ENCODE measurements at places on chromosomes 7 and 10.
A peak's percentile ranks its signal among the peaks of the same experiment; 100 is the strongest.

DNA sequence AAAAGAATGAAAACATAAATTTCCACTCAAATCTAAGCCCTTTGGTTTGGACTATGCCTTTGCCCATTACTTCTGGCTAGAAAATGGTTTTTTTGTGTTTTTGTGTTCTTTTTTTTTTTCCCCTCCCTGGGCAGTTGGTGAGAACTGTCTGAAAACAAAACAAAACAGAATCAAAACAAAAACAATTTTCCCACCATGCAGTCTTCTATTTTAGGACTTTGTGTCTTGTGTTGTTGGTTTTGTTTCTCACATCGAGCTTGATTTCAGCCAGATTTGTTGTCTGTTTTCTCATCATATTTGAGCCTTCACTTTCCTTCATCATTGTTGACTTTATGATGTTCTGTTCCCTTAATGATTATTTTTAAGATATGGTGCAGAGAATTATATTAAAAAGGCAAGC is 206.3 kb downstream of the MACC1 start:
- no peak for DNase-seq

DNA sequence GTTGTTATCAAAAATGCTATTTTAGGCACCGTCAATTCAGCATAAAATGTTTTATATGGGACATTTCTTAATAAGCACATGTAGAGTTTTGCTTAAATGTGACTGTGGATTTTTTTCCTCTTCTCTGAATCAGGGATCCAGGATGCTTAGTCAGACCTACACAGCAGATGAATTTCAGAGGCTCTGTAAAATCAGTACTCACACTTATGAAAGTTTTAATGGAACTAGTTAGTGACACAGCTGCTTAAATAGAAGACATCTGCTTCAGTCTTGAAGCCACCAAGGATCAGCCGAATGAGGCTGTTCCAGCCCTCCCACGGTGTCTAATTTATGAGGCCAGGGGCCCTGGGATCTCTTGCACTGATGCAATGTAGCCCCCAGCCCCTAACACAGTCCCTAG is 136.0 kb downstream of the MYOF start:
- DNase-seq = no peak

DNA sequence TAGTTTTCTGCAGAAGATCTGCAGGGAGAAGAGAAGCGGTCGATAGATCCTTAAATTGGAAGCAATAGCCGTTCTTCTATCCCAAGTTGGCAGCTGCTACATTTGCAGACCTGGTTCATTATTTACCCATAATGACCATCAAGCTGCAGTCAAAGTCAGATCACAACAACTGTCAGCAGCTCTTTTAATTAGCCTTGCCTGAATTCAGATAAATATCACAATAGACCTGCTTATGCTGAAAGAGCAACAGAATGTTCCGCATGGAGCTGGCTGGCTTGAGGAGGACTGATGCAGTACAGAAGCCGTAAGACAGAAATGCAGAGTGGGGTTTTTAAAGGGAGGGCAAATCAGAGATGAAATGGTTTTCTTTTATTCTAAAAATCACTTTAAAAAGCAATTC is 109.4 kb downstream of the HIBADH start:
- DNase-seq = no peak

DNA sequence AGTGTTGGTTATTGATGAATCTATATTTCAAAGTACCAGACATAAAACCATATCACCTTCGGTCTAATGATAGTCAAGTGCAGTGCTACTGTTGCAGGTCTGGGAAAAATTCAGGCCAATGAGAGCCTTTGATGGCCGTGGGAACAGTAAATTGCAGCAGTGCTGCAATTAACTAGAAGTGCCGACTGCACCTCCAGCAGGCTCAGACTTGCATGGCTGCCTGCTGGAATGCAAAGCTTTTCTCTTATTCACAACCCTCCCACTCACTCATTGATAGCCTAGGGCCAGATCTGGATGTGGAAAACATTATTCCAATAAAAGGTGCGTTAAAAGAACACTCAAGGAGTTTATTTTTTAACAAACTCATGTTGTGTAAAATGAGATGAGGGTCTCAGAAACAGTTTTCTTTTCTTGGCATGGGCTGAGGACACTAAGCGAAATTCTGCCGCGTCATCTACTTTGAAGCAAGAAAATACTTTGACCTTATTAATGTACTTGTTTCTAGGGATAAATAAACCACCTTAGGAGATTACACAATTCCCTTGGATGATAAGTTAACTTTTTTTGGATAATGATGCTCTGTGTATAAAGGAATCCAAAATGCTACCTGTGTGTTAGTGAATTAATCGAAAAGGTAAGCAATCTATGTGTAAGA is 17.1 kb downstream of the PLXDC2 start:
- DNase-seq = peak; percentile 58

DNA sequence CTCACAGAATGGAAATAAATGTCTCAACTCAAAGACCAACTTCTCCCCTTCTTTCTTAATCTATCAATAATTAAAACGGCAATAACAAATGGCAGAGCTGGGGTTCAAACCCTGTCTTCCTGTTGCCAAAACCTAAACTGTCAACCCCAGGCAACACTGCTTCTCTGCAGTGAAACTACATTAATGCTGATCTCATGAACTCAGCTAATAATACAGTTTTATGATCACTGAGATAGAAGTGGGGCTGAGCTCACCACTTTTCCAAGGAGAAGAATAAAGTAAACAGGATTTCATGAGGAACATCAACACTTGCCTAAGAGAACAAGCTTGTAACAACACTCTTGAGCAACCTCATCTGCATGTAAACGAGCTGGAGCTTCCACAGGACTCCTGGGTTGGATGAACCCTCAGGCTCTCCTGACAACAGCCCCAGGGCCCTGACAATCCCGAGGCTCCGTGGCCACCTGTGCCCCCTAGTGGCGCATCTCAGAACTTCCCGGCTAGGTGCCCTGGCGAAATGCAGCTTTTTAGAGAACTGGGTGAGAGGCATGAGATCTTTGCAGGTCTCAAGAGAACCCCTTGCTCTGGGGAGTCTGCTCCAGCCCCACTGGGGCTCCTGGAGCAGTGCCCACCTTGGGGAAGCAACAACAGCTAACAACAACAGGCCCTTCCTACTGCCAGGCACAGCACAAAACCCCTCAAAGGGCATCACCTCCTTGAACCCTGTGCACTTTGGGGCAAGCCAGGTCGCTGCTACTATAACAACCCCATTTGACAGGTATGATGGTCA is 169.3 kb downstream of the SH3PXD2A start:
- DNase-seq = peak; percentile 84

DNA sequence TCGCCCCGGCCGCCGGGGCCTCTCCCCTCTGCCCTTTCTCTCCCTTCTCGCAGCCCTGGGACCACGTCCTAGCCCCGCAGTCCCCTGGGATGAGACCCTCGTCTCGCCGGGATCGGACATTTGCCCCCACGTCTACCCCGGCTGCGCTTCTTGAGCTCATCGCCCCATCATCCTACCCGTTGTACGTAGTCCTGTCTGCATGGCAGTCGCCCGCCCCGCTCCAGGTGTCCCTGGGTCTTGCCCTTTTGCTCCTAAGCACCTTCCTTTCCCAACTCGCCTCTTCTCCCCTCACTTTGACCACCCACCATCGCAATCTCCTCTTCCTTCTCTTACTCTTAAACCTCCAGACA is 582 bp downstream of the TPST1 start:
- DNase-seq = peak; percentile 54

GRCh38 chr10:124596116-124596785 is 134.6 kb downstream of the LHPP start:
- DNase-seq = no peak

- DNase-seq = no peak
Measured at GRCh38 chr7:25002786-25003185, 22.8 kb upstream of the OSBPL3 start.

GRCh38 chr7:125645770-125646169 is 716.1 kb upstream of the POT1 start:
- DNase-seq = no peak

DNA sequence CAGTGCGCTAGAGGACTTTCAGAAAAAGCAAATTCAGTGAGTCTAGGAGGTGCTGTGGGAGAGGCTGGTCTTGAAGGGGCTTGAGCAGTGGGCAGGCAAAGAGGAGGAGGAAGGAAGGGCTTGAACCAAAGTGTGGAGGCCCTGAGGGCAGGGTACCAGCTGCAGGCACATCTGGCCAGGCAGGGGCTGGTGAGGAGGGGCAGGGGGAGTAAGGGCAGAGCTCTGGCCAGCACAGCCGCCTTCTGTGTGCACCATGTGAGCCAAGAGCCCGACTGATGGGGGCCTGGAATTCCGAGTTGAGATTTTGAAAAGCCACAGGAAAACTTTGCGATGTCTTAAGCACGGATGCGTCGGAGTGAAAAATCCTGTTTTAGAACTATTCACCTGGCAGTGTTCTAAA is 74.5 kb downstream of the PRPF18 start:
- DNase-seq = peak; percentile 26

- no peak for DNase-seq
Measured at GRCh38 chr7:96120445-96121225, 201.3 kb downstream of the SLC25A13 start.

DNA sequence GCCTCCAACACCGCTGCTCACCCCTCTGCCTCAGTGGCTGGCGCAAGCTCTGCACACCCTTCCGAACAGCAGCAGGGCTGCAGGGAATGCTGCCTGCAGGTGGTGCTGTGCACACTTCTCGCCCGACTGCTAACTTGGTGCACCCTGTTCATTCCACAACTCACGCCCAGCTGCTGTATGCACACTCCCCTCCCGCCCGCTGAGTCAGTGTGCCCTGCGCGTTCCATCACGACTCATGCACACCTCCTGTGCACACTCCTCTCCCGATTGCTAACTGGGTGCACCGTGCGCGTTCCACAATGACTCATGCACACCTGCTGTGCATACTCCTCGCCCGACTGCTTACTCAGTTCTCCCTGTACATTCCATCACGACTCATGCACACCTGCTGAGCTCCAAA is 21.5 kb downstream of the ADARB2 start:
- peak; percentile 75 for DNase-seq

DNA sequence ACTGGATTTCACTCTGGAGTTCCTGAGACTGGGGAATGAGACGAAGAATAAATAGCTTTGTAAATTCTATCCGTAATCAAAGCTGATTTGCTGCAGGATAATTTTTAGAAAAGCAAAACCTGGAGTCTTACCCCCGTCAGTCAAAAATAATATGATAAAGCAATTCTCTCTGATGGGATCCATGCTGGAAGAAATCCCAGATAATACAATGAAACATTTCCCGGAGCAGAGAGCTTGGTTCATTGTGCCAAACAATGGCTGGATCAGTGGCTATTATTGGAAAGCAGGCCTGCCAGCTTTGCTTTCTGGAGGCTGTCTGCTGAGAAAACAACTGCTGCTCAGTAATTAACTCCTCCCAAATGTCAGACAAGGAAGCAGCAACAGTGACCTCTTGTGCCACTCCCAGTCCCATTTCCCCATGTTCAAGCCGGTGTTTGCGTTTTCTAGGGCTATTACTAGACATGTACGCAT is 609.4 kb upstream of the PCDH15 start:
- DNase-seq = peak; percentile 92

DNA sequence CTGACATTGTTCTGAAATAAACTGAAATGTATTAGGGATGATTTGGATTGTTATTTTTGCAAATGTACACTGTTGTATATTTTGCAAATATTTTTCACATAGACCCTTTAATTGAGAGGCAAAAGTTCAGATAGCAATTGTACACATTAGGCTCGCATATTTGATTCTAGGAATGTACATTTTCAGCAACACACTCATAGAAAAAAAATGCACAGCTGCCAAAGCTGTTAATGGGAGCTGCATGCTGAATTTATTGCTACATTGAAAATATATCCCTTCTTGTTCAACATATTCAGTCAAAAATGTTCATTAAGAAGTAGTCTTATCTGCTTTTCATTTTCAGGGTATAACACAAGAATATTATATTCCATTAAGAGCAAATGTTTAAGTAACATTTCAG is 512.9 kb downstream of the ATRNL1 start:
- DNase-seq = no peak

GRCh38 chr7:73968487-73968886 is 59.5 kb upstream of the ELN start:
- DNase-seq = no peak

GRCh38 chr10:62046522-62047227 is 145.2 kb downstream of the ARID5B start:
- DNase-seq = no peak

DNA sequence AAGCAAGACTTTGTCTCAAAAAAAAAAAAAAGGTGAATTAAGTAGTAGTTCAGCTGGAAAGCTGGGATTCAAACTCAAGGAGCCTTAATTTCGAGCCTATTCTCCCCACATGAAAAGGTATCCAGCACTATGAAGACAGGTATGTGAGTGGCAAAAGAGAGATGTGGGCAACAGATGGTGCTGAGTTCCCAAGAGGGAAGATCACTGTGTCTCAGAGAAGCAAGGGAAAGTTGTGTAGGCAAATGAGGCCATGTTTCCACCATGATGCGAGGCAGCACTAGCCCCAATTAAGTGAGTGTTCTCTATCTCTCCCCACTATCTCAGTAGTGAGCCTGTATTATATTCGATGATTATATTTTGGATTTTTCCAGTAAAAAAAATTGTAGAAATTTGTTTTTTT is 19.8 kb upstream of the ST7 start:
- no peak for DNase-seq

DNA sequence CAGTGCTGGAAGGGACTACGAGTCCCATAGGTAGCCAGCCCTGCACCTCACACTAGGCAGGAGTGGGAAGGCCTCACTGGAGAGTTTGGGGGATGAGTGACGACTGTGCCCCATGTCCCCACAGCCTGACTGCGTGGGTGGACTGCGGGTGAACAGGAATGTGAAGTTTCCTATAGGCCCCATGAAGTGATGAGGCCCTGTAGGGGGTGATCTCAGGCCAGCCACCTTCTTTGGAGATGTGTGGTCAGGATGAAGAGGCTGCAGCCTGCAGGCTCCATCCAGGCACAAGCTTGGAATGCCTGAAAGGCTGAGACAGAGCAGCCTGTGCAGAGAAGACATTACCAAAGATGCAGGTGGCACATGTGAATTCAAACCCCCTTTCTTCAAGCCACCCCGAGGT is 94.9 kb downstream of the CPXM2 start:
- DNase-seq = no peak

GRCh38 chr10:86314616-86315548 is 51.7 kb downstream of the GRID1 start:
- DNase-seq = no peak

- no peak for DNase-seq
Measured at GRCh38 chr10:72414642-72415041, 59.9 kb upstream of the DNAJB12 start.

DNA sequence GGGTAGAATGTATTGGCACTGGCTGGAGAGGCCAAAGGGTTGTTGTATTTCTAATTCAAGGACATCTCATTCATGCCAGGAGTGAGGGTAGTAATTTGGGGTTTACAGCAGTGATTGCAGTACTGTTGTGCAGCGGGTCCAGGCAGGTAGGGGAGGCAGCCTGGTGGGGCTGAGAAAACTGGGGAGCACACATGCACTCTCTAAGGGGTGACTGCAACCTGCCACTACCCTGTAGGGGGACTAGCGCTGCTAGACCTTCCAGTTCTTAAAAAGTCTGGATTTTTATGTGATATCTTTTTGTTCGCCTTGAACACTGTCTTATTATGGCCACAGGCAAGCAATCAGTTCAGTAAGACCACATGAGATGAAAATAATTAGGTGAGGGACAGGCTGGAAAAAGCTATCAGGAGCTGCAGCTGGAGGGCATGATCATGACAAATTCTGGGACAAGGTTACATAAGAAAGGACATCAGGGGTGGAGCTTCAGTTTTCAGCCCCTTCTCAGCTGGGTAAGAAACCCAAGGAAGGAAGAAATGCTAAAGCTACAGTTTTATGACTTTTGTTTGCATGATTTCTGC is 149.0 kb downstream of the ARHGAP21 start:
- DNase-seq = no peak

GRCh38 chr10:62772186-62772974 is 32.1 kb upstream of the ADO start:
- DNase-seq = no peak

GRCh38 chr7:134878746-134879357 is 99.4 kb downstream of the CALD1 start:
- no peak for DNase-seq

All from neural progenitor cell (in vitro differentiated cells).